ENCODE measurements at places on chromosomes 1 and 21.

DNA sequence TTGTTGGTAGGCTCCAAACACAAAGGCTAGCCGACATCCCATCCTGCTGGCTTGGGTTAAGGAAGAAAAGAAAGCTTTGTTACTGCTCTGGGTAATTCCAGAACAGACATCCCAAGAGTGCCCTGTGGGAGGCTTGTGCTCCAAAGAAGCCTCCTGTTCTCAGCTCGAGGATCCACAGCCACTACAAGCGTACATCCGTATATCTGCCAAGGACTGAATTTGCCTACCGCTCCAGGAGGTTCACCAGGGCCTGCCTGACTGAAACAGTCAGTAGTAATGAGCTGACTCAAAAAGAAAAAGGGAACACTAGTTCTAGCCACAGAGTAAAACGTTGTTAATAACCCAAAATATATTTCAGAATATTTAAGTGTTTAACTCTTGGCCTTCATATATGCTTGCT lies 24.8 kb upstream of the MUTYH start:
- no peak for DNase-seq

DNA sequence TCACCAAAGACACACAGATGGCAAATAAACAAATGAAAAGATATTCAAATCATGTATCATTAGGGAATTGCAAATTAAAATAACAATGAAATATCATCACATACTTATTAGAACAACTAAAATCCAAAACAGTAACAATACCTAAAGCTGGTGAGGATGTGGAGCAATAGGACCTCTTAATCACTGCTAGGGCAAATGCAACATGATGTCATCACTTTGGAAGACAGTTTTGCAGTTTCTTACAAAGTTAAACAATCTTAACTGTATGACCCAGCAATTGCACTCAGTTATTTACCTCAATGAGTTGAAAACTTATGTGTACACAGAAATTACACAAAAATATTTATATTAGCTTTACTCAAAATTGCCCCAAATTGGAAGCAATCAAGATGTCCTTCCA lies 47.3 kb downstream of the SELENOF start:
- DNase-seq, result peak; percentile 14

DNA sequence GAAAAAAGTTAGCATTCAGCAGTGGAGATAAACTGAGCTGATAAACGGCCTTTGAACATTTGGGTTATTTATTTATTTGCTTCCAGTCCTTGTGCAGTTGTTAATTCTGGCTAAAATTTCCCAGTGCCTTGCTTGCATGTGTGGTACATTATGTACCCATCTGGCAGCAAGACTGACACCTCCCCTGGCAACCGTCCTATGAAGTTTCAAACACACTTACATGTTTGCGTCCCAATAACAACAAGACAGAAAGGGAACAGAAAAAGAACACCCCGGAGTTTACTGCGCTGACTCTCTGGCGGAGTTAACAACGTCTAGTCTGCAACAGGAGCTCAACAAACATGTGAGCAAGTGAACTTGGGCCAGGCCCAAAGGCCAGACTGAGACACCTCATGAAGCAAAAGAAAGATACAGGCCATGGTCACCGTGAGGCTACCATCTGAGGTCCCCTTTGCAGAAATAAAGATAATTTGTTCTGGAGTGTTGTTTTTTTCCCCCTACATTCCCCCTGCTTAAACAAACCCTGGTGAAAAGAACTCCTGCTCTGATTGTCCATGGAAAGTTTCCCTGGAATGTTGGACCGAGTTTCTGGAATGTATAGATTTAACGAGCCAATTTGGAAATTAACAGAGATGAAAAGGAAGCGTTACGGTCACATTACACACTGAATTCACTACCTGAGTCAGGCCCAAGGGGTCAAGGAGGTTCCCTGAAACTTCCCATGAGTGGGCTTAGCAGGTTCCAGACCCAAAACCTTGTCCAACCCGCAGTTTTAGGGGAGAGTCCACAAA lies 33.4 kb downstream of the TRABD2B start:
- DNase-seq, result no peak

DNA sequence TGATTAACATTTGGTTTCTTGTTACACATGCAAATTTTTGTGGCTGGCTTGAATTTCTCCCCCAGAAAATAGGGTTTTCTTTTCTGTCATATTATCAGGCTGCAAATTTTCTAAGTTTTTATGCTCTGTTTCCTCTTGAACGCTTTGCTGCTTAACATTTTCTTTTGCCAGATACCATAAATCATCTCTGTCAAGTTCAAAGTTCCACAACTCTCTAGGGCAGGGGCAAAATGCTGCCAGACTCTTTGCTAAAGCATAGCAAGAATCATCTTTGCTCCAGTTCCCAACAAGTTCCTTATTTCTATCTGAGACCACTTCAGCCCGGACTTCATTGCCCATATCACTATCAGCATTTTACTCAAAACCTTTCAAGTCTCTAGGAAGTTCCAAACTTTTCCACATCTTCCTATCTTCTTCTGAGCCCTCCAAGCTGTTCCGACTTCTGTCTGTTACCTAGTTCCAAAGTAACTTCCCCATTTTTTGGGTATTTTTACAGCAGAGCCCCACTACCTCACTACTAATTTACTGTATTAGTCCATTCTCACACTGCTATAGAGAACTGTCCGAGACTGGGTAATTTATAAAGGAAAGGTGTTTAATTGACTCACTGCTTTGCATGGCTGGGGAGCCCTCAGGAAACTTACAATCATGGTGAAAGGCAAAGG lies 486.9 kb upstream of the NCAM2 start:
- DNase-seq, result no peak

DNA sequence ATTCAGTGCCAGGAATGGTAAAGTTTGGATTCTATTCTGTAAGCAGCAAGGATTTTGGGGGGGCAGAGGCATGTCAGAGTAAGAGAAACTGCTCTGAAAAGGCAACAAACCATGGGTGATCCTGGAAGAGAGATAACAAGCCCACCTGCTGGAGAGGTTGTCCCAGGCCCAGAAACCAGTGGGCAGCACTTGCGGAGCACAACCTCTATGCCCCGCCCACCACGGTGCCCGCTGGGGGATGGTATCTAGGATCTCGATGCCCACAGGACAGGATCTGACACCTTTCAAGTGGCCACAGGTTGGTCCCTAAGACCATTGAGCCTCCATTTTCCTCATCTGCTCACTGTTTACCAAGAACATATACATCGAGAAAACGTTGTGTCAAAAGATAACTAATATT lies 20.3 kb upstream of the MUL1 start:
- DNase-seq, result no peak

DNA sequence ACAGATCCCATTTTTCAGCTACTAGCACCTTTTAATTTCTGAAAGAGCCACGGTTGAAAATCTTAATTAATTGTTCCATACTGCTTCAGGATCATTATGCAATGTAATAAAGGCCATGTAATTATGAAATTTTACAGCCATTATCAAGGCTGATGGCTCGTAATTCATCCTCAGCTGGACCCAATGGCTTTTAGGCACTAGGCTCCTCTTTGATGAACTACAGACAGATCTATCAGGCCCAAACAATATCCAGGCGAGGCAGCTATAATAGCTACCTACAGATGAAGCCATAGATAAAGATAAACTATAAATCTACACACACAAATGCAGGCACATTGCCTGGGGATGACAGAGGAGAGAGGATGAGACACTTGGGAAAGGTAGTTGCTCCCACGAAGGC lies 110.5 kb upstream of the USH2A start:
- DNase-seq, result no peak

GRCh38 chr1:55444667-55445066 lies 229.5 kb upstream of the USP24 start:
- no peak for DNase-seq

DNA sequence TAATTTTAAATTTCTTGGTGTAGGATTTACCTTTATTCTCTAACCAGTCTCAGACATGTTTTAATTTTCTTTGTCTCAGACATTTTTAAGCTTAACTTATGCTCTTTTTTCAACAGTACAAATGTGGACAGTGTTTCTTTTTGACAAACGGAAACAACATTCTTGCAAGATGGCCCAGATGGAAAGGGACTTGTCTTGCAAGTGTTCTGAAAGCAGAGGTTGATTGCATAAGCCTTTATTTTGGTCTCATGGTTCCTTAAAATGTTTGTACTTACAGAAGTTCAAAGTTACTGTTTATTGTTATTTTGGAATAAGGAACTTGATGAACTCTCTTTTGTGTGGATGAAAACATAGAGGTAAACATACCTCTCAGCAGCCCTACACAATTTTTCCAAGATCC lies 22.9 kb downstream of the SMAP2 start:
- no peak for DNase-seq

- DNase-seq, result peak; percentile 92
These were observed 32.2 kb downstream of the BATF3 start for GRCh38 chr1:212667223-212668139.

DNA sequence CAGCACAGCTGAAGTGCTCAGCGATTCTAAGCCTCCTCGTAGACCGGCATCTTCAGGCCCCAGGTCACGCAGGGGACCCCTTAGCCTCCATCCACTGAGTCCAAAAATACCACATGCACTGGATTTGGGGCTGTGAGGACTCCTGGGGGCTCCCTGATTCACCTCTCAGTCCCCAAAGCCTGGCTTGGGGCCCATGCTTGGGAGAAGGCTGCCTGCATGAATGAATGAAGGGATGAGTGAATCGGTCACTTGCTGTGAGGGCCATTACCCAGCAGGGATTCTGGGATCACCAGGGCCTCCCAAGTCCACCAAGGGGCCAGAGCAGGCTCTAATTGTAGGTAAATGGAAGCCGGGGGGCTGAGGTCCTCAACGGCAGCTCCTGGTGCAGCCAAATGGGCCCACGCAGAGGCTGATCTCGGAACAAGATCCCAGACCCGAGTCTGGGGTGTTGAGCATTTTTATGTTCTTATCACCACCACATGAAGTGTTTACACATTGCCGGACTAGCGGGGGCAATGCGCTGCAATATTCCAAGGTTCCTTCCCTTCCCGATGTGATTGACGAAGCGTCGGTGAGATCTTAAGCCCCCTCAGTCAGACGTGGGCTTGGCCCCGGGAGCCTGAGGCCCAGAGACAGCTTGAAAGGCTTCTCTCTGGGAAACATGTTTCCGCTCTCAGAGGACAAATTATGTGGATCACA lies 13.6 kb upstream of the ARHGEF16 start:
- no peak for DNase-seq

- peak; percentile 29 for DNase-seq
These were observed 1.3 kb downstream of the EDARADD start for GRCh38 chr1:236395230-236395946.

DNA sequence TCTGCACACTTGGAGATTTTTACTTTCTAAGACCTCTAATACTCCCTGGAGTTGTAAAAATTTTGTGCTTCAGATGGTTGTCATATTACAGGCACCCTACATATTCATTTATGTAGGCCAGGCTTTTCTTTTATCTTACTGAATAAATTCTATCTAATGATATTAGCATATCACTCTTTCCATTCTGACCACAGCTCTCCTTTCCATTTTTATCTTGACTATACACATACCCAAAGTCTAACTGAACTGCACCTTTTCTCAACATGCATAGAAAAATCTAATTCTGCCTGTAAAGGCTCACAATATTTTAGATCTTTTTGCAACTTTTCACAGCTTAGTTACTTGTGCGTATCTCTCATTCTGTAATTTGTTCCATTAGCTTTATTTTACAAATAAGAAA lies 52.7 kb upstream of the TSHB start:
- no peak for DNase-seq

DNA sequence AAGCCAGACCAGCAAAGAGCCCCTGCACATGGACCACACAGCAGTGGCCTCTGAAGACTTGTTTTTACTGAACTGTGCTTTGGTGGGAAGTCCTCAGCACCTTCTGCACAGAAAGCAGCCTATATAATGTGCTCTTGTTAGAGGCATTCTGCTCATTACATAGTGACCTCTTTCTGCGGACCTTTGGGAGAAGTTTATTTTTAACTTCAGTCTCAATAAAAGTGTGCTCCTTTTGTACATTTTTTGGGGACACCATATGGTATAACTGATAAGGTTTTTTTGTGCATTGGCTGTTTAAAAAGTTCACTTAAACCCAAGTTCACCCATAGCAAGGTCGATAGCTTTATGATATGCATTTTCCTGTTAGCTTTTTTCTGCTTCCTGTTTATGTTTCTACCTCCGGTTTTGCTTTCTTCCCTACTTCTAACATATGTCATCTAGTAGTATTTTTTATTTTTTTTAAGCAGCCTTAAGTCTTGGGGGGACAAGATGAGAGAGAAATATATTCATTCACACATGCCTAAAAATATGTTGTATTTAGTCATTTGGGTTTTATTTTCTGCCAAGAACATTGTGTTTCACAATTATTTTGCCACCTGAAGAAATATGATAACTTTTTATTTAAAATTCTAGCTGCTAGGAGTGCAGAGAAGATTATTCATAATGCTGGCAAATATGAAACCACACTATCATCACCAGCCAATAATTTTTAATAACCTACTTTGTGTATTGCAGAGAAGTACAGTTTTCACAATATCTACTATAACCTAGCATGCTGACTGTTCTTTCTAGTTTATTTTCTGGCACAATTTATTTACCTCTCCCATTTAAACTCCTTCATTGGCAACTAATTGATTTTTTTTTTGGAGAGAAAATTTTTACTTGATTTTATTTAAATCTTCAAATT lies 22.9 kb upstream of the SLC19A2 start:
- DNase-seq, result no peak

- peak; percentile 18 for DNase-seq
These were observed 8.1 kb downstream of the DNASE2B start for GRCh38 chr1:84406346-84406861.

DNA sequence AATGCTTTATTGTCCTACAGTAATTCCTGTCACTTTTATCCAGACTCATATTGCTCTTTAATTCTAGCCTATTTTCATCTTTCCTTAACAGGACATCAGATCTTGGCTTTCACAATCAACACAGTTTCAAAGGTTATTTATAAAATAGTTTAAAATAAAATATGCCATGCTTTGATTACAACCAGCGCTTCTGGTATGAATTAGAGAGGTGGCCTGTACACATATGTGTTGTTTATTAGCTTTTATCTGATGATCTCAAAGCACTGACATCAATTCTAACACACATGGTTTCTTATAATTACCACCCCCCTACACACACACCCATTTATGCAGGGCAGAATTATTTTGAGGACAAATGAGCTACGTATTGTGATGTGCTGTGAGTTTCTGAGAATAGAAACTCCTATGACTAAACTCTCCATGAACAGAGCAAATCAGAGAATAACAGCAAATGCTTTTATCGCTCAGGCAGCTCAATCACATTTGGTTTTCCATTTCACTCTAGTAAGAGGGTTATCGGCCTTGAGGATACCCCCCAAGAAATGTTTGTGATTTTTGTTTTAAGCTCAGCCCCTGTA lies 18.0 kb downstream of the CD247 start:
- DNase-seq, result no peak

Data from AG20443 (cell line).